ENCODE measurements at places on chromosomes 3 and 15.

DNA sequence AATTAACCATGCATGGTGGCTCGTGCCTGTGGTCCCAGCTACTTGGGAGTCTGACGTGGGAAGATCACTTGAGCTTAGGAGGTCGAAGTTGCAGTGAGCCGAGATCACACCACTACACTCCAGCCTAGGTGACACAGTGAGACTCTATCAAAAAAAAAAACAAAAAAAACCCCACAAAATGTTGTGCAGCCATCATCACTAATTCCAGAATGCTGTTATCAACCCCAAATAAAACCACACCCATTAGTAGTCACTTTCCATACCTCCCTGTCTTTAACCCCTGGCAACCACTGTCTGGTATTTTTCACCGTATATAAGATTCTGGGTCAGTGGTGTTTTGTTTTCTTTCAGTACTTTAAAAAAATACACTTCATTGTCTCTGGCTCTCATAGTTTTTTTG lies 16.6 kb downstream of the HMCES start:
- no peak for DNase-seq

GRCh38 chr3:39590806-39591205 lies 123.3 kb downstream of the MOBP start:
- DNase-seq = no peak

DNA sequence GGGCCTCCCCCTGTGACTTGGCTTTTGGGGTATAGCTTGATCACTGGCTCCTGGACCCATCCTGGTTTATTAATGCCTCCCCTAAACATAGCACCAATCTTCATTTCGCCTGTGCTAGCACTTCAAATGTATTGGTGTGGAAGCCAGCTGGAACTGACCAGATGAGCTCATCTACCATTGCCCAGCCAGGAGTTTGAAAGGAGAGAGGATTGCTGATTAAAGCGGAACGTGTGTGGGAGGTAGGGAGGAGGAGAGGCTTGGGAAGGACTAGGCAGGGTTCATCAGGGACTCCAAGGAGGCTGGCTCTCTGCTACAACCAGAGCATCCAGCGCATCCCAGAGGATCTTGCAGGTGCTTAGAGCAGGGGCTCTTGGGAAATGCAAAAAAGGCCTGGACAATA lies 34.4 kb upstream of the TLE3 start:
- no peak for DNase-seq

DNA sequence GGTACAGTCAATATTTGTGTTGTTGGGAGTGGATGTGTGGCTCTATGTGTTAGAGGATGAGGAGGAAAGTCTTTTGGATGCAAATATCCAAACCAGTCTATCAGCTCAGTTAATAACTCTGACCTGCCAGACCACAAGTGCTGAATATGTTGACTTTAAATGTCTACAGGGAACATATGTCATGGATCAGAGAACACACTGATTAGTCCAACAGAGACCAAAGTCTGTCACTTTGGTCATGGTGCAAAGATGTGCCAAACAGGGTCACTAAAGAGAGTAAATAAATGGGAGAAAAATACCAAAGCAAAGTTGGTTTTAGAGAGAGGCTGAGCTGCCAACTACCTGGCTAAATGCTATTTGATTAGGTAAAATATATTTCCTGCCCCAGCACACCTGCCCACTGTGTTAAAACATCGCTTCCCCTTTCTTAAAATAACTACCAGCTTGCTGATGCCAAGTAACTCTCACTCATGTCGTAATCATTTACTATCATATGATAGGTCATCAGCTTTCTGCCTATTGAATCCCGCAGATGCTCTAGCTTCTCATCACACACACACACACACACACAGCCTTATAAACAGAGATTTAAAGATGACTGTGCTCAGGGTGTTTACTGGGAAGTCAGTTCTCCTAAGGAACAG lies 173.3 kb downstream of the PDZRN3 start:
- peak; percentile 5 for DNase-seq

- no peak for DNase-seq
Observed at GRCh38 chr3:137760341-137761098, 3.6 kb upstream of the SOX14 start.

DNA sequence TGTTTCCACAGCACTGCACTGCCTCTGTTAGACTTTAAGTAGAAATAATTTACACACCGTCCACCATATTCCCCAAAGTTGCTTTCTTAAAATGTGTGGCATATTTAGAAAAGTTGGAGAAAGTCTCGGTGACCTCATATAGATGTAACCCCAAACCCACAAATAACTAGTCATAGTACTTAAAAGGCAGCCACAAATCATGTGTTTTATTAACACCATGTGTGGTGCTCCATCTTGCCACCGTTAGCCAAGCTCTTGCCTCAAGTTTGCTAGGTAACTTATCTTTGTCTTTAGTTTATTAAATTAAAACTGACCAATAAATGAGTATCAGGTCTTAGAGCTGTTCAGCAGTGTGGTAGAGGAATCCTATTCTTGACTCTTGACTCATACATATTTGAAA lies 257.9 kb downstream of the UBE2E2 start:
- DNase-seq = no peak

DNA sequence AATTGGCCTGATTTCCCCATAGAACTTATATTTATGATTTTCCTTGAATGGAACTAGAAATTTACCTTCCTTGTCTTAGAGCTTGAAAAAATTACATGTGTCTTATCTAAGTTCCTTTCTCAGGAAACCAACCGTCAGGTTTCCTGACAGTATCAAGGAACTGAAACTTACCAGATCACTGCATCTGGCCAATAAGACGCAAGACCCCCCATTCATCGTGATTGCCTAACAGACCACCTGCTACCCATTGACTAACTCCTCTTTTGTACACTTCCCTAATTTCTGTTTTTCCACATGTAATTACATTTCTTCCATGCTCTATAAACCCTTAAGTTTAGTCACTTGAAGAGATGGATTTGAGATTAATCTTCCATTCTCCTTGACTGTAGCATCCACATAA lies 517.2 kb upstream of the CBLB start:
- no peak for DNase-seq

- no peak for DNase-seq
Observed at GRCh38 chr15:91380114-91380513, 280.1 kb downstream of the SV2B start.

- no peak for DNase-seq
Observed at GRCh38 chr15:40826423-40827075, 2.0 kb downstream of the PPP1R14D start.

DNA sequence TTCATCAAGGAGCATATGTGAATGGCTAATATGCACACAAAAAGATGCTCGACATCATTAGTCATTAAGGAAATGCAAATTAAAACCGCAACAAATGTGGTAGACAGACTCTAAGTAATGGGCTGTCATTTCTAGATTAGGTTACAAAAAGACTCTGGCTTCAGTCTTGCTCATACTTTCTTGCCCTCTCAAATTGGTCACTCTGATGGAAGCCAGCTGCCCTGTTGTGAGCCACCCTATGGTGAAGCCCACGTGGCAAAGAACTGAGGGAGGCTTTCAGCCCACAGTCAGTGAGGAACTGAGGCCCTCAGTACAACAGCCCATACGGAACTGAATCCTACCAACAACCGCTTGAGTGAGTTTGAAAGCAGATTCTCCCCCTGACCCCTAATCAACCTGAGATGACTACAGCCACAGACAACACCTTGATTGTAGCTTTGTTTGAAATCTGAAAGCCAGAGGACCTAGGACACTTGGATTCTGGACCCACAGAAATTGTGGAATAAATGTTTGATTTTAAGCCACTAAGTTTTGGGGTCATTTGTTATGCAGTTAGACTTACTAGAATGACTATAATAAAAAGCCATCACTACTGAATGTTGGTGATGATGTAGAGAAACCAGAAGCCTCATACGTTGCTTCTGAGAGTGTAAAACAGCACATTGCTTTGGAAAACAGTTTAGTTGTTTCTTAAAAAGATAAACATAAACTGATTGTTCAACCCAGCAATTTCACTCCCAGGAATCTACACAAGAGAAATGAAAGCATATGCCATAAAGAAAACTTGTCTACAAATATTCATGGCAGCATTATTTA lies 45.7 kb downstream of the EHHADH start:
- peak; percentile 54 for DNase-seq

- no peak for DNase-seq
Observed at GRCh38 chr3:197297002-197297401, 1.4 kb downstream of the DLG1 start.

DNA sequence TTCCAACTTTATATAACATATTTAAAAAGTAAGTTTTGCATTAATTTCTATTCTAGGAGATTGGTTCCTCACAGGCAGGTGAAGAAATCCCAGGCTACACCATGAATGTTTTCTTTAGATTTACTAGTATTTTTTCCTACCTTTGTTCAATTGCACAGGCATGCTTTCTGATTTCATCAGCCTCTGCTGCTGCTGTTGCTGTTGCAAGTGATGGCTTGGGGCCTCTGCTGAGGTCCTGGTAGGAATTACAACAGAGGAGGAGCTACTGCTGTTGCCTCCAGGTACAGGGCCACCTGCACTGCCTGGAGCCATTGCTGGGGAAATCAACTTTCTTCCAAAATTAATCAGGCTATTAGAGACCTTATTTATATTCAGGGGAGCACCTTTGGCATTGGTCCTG lies 353.3 kb downstream of the PLCL2 start:
- no peak for DNase-seq

- no peak for DNase-seq
Observed at GRCh38 chr15:81292523-81293001, 31.4 kb downstream of the STARD5 start.

DNA sequence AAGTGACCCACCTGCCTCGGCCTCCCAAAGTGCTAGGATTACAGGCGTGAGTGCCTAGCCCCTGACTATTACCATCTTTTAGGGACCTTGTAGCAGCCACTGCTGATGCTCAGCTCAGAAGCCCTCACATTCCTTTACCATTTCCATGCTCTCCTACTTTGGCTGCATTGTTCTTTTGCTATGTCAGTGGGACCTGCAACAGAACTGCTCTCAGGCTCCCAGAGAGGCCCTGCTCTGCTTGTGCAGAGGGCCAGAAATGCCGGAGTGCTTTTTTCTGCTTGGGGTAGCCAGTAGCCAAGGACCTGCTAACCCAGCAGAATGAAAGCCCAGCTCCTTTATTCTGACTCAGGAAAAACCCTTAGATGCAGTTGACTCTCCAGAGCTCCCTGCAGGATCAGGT lies 18.3 kb upstream of the PROK2 start:
- no peak for DNase-seq

- DNase-seq = no peak
Observed at GRCh38 chr15:52765785-52766184, 24.4 kb downstream of the ONECUT1 start.

- no peak for DNase-seq
Observed at GRCh38 chr3:1135194-1135593, 42.4 kb downstream of the CNTN6 start.

DNA sequence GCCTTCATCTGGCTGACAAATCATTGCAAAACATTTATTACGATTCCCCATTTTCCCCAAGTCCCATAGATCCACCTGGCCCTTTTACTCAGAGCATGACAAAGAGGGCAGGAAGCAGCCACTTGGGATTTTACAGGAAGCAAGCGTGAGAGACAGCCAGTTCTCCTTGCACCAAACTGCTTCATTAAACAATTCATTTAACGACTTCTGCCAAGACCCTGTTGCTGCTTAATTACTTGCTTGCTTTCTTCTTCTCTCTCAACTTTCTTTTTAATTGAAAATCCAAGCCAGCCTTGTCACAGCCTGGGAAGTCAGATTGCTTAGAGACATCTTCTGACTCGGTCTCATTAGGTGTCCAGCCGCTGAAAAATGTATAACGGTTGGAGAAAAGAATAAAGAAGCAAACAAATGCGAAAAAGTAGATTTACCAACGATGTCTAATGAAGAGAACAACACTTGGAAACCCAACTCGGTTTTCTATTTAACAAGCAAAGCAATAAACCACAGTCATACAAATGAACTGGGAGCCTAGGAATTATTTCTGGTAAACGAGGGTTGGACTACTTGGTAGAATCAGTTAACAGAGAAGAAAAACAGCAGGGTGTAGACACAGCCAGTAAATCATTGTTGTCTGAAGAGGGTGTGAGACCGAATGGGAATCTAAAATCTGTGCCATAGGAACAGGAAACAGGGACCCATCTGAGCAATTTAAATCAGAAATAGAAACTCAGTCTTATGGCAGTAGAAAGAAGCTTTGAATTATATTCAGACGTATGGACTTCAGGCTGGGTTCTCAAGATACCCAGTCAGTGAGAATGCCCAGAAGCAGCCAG lies 298.3 kb downstream of the LRRC3B start:
- DNase-seq = no peak

DNA sequence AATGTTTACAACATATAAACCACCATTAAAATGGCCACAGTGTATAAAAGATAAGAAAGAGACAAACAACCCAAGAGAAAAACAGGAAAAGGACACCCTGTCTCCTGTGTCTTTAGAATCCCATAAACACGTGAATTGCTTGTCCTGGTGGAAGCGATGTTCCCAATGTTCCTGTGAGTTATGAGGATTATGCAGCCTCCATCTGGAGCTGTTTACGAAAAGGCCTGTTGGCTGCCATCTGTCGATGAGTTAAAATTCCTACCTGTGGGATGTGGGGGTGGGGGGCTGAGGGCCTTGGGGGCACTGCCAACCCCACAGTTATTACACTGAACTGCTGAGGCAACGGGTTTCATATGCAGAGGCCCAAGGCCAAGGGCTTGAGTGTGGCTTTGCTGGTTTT lies 13.6 kb downstream of the NISCH start:
- DNase-seq = peak; percentile 34

DNA sequence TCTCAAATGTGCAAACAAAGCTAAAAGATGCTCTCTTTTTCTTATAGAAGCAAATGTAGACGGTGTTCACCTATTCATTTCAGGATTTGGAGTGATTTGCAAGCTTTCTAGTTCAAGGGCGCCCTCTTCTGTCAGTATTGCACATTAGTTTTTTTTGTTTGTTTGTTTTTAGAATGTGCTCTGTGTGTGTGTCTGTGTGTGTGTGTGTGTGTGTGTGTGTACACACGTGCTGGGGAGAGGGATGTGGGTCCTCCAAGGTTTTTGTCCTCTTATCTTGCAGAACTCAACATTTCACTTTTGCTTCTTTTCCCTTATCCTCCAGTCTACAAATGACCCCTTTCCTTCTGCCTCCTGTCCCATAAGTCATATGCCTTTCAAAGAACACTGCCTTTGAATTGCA lies 23.5 kb downstream of the DNAH1 start:
- DNase-seq = peak; percentile 39

DNA sequence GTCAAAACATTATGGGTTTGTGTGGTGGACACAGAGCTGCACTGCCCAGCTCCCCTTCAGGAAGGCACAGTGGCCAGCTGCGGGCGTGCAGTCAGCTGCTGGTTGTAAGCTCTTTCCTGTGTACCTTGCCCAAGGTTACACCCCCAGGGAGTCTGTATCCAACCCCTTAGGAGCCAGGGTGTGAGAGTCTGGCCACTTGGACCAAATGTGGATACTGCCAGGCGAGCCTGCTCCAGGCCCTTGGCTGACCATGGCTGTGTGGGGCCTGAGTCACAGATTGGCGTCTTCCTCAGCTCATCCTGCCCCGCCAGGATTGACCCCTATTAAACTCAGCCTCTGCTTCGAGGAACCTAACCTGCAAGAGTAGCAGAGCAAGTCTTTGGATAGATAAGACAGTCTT lies 56.9 kb downstream of the ABHD5 start:
- DNase-seq = no peak

Data from NCI-H446 treated with DMSO at 0.1 percent for 48 hours (cell line).